Fibroblast of gingiva (primary cell): ENCODE measurements at places on chromosomes 7 and 10.

GRCh38 chr10:121248266-121248665 lies 350.0 kb downstream of the FGFR2 start:
- no peak for DNase-seq

- DNase-seq: no peak
These were observed 14.4 kb upstream of the KIF5B start for GRCh38 chr10:32070645-32071044.

- no peak for DNase-seq
These were observed 36.0 kb downstream of the MYOF start for GRCh38 chr10:93445978-93446720.

- no peak for DNase-seq
These were observed 41.1 kb downstream of the GPRIN2 start for GRCh38 chr10:46515366-46515765.

GRCh38 chr10:114258274-114258840 lies 19.3 kb downstream of the VWA2 start:
- no peak for DNase-seq
